HS-5 (cell line): ENCODE measurements at places on chromosomes 2 and 18.

GRCh38 chr2:154814856-154815255 is 116.4 kb downstream of the KCNJ3 start:
- no peak for DNase-seq

DNA sequence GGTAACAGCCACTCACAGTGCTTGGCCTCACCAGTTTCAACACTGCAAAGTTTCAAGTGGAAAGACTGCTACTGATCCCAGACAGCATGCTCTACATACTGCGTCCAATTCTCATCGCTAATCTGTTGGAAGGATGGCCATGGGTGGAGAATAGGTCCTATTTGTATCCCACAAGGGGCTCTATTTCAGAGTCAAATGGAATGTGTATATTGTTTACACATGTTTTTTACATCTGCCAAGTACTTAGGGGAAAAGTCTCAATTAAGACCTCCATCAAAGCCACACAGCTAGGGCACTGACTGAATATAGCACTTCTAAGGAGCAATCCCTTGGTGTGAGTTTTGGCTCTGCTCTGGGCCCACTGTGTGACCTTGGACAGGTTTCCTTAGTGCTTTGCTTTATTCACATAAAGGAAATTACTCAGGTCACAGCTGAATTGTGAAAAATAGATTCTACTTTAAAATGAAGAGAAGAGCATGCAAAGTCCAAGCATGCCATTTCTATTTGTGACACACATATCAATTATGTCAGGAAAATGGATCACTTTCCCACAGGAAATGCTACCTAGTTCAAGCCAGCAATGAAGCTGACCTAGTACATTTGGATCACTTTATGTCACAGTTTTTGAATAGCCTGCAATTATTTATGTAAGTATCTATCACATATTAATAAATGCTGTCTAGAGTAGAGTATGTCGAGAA is 112.9 kb upstream of the STK17B start:
- DNase-seq: no peak

GRCh38 chr2:27370816-27371620 is 602 bp downstream of the SNX17 start:
- DNase-seq: no peak

DNA sequence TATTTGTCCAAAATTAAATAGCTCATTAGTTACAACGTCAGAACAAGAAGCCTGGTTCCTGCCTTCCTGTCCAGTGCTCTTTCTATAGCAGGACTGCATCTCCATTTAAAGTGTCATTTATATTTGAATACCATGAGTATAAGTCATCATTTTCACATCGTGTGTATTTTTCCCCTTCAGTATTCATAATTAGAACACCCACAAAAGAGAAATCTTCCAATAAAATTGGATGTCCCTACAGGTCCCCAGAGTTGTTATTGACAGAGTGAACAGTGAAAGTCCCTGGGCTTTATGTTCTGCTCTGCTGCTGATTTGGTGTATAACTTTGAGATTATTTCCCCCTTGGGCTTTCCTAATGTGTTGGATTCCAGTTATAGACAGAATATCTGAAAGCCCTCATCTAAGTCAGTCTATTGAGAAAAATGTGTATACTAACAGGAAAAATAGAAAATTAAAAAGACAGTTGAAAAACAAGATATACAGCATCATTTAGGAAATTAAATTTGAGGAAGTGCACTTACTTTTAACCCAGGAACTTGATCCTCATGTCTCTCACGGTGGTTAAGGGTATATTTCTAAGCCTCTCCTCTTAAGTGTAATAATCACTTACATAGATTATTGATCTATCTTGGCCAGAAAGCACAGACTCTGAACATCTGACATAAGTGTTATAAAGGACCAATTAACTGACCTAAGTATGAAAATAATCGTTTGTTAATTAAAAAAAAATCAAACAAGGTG is 15.2 kb upstream of the REV1 start:
- DNase-seq: no peak

DNA sequence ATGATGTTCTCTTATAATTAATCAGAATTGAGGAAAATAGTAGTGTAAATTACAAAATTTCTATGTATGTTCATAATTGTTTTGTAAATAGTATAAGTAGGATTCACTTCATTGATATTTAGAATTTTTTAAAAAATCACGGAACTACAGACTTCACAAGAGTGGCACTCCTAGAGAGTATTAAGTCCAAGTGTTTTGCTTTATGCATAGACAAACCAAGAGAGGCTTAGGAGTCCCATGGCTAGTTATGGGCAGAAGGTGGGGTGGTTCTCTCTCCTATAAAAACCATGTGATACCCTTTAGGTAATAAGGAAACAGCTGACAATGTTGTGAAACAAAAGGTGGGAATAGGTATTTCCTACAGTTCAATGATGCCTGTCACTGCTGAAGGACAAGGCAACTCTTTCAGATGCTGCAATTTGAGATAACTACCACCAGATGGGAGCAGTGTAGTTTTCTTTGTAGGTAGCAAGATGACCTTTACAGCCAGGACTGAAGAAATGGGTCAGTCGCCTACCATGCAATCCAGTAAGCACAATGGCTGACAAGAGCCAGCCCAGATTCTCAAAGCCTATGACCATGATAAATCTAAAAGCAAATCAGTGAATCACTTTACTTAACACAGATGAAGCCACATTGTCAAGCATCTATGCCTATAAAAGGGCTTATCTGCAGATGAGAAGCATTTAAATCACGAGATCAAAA is 83.9 kb downstream of the AAK1 start:
- no peak for DNase-seq

DNA sequence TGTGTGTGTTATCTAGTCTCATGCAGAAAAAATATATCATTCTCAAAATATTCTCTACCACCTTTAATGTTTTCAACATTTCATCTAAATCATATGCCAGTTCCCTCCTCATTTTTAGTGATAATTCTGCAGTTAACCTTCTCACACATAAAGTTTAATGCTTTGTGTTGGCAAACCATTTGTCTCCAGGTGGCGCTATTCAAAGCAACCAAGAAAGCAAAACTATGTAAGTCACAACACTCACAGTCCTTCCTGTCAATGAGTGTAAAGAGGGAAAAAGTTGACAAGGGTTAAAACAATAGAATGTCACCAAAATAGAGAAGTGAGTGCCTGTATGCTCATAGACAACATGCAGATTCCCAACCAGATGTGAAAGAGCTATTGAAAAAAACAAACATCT is 961.6 kb upstream of the LRRTM1 start:
- DNase-seq: peak; percentile 2

GRCh38 chr2:154433010-154433409 is 265.5 kb upstream of the KCNJ3 start:
- DNase-seq: no peak

- no peak for DNase-seq
Measured at GRCh38 chr2:122055521-122055931, 300.1 kb downstream of the TSN start.

DNA sequence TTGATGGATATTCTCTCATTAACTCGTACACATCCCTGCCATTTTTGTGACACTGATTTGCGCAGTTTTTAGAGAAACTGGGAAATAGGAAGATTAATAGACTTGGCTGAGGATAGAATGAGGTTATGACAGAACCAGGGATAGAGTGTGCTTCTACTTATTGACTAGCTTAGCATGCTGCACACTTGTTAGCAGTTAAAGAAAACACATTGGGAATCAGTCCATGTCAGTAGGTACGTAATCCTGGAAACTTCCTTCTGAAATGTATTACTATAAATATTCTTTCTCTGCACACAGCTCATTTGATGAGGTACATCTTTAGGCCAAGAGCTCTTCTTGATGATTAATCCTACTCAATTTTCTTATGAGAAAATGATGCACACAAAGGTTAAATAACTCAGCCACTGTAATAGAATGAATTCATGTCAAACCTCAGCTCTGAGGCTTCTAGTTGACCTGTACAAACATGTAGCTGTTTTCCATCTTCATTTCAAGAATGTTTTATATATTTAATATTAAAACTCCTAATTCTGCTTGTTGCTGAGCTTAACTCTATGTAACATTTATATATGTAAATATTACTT is 12.3 kb upstream of the CPS1 start:
- DNase-seq: no peak

- no peak for DNase-seq
Measured at GRCh38 chr18:12862874-12863482, 21.1 kb downstream of the PTPN2 start.

DNA sequence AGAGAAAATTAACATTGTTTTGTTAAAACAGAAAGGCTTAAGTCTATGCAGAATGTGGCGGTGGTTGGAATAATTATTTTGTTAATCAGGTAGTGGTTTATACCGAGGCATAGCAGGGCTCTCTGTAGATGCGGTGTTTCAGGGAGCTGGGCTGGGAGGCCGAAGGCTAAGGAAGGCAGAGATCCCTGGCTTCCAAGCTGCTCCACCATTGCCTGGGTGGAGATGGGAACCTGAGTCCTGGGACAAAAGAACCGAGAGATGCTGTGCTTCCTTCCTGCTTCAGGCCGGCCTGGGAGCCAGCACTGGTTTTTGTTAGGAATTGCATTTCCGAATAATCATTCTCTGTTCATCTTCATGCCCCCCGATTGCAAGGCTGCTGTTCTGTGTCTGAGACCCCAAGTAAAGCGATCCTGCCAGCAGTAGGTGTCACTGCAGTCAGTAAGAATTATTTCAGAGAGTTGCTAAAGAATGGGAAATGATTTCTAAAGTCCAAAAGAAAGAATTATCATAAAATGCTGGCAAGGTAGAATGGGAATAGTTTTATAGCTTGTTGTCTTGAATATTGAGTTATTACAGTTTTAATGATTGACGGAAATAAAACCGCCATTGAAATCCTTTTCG is 824.9 kb downstream of the GALR1 start:
- no peak for DNase-seq

- no peak for DNase-seq
Measured at GRCh38 chr2:95349568-95350322, 52.6 kb downstream of the KCNIP3 start.

GRCh38 chr2:190169221-190170072 is 106.9 kb upstream of the MSTN start:
- no peak for DNase-seq
